Stimulated activated CD4-positive, alpha-beta T cell treated with anti-CD3 and anti-CD28 coated beads, Interleukin-2, amount 100 ng/mL, for 4 hours (primary cell): ENCODE measurements at places on chromosomes 13 and 19.

- DNase-seq = no peak
Observed at GRCh38 chr19:46732172-46732938, 13.5 kb upstream of the FKRP start.

- no peak for DNase-seq
Observed at GRCh38 chr19:37933937-37934358, 26.9 kb downstream of the SIPA1L3 start.

DNA sequence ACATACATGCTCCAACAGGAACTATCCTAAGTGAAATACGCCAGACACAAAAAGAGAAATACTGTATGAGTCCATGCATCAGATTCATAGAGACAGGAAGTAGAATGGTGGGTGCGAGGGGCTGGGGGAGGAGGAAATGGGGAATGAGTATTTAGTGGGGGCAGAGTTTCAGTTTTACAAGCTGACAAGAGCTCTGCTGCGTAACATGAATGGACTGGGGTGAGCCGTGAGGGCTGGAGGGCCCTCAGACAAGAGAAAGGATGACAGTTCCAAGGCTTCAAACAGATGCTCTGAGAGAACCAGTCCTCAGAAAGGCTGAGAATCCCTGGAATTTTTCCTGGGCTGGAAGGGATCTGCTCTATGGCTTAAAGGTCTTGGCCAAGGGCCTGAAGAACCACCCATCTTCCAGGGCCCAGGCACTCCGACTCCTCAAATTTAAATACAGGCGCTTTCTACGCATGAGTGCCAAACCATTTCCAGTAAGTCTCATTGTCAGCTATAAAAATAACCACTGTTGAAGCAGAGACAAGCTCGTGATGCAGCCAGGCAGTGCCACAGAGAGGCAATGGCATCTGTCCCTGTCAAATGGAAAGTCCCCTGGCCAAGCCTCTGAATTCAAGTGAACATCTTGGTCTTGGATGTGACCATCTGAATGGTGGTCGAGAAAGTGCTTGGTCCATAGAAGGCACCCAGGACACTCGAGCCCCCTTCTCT is 17.5 kb downstream of the KLF2 start:
- DNase-seq = peak; percentile 40

DNA sequence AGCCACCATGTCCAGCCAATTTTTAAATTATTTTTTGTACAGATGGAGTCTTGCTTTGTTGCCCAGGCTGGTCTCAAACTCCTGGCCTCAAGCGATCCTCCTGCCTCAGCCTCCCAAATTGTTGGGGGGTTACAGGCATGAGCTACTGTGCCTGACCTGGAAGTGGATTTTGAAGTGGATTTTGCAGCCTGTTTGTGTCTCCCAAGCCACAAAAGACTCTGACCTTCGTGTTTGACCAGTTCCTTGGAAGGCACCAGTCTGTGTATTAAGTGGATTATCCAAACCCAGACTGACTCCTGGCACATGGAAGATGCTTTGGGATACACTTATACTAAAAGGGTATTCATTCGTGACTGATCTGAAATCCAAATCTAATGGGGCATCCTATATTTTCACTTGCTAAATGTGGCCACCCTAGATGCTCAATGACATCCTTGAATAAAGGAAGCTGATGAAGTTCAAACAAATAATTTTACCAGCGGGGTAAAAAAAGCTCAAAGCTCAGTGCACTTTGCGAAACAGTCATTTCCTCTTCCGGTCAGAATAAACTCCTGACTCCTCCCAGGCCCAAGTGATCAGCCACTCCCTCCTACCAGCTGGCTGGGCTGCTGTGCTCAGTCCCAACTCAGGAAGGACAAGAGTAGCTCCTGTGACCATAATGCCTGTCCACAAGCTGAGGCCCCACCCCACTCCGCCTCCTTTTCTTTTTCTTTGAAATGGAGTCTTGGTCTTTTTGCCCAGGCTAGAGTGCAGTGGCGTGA is 32.6 kb upstream of the GATAD2A start:
- no peak for DNase-seq

DNA sequence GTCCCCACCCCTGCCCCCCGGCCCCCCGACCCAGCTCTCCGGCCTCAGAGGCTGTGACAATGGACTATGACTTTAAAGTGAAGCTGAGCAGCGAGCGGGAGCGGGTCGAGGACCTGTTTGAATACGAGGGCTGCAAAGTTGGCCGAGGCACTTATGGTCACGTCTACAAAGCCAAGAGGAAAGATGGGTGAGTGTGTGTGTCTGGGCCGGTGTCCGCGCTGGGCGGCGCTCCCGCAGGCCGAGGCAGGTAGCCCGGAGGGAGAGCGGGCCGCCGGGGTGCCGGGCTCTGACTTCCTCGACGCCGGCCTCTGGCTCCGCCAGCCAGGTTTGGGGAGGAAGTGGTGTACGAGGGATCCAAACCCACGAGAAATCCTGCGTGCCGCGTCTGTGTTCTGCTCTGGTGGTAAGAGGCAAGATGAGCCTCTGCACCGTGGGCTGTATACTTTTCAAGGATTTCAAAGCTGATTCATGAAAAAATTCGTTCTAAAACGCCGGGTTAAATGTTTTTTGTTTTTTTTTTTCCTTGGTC is 718 bp downstream of the CDK8 start:
- DNase-seq = peak; percentile 35

DNA sequence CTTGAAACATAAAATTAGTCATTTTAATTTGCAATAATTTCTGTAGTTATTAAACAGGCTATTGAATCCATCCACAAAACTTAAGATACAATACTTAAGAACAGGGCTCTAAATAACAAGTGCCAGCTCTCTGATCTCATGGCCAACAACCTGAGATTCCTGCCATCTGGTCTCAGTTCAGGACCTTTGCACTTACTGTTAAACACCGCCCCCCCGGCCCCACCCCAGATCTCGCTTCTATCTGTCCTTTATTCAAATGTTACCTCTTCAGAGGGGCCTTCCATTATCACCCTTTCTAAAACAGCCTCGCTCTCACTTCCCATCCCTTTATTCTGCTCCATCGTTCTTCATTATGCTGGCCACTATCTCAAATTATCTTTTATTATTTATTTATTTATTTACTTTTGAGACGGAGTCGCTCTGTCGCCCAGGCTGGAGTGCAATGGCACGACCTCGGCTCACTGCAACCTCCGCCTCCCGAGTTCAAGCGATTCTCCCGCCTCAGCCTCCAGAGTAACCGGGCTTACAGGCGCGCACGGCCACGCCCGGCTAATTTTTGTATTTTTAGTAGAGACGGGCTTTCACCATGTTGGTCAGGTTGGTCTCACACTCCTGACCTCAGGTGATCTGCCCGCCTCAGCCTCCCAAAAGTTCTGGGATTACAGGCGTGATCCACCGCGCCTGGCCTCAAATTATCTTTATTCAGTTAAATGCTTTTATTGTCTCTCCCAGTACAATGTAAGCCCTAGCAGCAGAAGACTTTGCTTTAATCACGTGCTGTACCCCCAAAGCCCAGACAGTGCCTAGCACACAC is 838 bp upstream of the SNRNP70 start:
- no peak for DNase-seq
